AG20443 (cell line): ENCODE measurements at places on chromosomes 1 and 21.

- peak; percentile 96 for DNase-seq
These were observed 14.7 kb downstream of the MTHFR start for GRCh38 chr1:11790880-11791715.

DNA sequence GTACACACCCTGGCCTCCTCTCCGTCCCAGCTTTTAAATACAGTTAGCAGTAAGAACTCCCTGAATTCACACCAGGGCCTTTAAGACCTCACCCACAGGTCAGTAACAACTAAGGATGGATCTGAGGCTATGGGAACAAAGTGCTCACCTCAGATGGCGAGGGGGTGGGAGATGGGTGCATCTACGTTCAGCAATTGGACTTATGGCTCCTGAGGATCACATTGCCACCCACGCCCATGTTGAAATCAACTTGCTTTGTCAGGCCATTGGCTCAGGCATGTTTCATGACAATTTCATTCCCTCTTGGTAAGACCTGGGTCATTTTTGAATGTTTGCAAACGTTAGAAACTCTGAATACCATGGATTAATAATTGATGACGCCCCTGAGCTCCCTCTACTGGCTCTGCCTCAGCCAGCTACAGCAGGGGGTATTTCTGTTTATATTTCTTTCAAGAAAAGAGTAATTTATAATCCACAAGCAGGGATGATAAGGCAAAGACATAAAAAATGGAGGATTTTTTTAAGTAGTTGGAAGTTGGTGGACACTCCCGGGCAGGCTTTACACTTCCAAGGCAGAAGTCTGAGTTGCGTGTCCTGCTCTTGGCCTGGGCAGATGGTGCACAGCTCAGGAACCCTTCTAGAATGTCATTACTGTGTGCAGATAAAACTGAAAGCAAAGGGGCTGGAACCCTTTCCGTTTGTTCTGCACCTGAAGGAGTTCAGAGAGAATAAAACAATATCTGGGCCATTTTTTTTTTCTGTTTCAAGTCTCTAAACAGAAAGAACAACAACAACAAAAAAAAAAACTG, 13.7 kb upstream of the LBR start:
- no peak for DNase-seq

DNA sequence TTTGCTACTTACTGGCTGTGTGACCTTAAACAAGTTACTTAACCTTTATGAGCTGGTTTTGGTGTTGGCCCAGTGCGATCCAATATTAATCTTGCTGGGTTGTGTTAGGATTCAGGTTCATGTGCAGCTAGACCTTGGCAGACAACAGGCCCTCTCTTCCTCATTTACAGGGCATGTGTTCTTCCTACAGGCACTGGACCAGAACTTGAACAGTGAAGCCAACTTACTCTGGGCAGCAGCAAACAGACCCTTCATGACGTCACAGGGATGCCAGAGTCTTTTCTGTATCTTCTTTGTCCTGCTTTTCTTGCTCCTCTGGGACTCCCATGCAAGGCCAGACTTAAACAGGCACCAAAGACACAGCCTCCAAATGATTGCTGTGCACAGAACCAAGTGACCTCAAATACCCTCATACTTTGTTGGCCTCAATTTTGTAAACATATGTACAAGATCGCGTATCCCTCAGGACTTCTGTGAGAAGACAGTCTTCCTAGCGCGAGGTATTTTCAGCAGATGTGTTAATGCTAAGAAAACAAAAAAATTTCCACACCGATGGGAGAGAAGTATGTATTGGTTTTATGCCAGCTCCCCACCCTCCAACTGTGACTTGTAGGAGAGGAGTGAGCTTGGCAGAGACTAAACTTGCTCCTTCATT, 73.7 kb downstream of the URB2 start:
- DNase-seq: no peak

DNA sequence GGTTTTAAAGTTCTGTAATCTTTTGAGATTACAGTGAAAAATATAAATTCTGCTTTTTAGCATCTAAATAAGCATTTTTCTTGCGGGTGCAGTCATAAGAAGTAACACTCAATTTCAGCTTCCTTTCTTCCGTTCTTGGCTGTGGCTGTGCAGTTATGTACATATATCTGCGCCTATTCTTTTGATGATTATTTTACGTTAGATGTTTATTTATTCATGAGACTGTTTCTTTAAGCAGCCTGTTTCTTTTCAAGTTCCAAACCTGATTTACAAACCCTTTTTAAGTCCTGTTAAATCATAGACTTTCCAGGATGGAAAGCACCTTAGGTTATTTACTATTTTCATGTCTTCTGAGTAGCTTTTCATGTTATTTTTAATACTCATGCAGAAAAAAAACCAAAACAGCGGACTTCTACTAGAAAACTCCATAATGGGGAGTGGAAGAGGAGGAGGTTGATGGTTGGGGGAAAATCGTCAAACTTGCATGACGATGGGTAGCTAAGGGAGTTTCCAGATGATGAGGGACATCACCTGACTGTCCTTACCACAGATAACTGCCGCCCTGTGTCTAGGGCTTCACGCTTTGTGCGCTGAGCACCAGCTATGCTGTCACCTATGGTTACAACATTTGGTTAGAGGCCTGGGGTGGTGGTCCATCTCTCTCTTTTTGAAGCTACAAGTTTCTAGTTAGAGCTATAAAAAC, 2.6 kb downstream of the PRDM2 start:
- no peak for DNase-seq

DNA sequence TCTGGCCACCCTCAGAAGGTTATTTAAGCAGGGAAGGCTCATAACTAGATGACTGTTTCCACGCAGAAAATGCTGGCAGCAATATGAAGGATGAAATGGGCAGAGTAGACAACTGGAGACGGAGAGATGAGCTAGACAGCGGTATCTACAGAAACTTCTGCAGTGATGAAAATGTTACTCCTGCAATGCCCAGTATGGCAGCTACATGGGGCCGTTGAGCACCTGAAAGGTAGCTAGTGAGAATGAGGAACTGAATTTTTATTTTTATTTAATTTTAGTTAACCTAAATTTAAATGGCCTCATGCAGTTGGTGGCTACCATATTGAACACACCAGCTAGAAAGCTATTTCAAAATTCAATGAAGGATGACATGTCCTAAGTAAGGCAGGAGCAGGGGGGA, 27.3 kb downstream of the SIPA1L2 start:
- DNase-seq: no peak

GRCh38 chr1:65243491-65243890, 65.9 kb upstream of the DNAJC6 start:
- DNase-seq: no peak

- no peak for DNase-seq
These were observed 51.5 kb upstream of the VAMP3 start for GRCh38 chr1:7719468-7720094.

DNA sequence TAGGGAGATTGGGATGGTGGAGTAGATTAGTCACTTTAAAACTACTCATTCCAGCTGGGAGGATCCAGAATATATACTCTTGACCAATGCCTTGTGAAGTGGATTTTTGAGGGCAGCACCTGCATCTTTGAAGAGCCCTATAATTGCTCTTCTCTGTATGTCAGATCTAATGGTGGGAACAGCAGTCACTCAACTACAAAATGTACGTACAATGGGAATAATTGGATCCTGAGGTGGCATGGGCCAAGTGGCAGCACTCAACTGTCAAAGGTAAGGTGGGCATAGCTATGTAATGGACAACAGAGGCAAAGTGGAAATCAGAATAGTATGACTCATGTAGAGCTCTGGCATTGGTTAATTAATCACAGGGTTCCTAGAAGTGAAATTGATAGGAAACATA, 51.6 kb upstream of the KIAA0040 start:
- DNase-seq: no peak

- DNase-seq: peak; percentile 25
These were observed 54.2 kb downstream of the PBX1 start for GRCh38 chr1:164613176-164613575.

GRCh38 chr1:3462356-3463012, 8.0 kb downstream of the ARHGEF16 start:
- DNase-seq: no peak

- DNase-seq: peak; percentile 50
These were observed 152.2 kb downstream of the CLEC20A start for GRCh38 chr1:178344513-178345091.

DNA sequence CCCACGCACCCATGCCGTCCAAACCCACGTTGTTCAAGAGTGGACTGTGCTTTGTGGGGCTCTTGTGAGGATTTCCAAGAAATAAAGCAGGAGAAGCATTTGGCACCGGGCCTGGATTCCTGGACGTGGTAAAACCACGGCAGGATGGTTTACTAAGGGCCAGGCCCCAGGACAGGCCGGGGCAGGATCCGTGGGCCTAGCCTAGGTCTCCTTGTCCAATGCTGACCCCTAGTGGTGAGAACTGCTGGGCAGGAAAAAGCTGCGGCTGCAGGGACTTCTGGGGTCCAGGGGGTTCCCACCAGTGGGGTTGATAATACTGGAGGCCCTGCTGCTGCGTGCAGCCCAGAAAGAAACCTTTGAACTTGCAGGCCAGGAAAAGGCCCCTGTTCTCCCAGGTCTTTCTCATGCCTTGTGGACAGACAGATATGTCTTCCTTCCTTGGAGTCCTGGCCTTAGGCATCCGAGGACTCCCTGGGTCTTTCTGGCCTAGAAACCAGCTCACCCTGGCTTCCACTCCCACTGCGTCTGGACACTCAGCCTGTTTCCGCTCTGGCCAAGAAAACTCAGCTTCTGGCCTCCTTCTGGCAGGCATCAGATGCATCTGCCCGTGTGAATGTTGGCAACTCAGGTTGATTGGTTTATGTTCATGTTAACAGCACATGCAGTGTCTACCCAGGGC, 106.9 kb upstream of the TMEM51 start:
- DNase-seq: peak; percentile 94

GRCh38 chr1:65422241-65423203, 2.1 kb downstream of the LEPR start:
- DNase-seq: no peak

DNA sequence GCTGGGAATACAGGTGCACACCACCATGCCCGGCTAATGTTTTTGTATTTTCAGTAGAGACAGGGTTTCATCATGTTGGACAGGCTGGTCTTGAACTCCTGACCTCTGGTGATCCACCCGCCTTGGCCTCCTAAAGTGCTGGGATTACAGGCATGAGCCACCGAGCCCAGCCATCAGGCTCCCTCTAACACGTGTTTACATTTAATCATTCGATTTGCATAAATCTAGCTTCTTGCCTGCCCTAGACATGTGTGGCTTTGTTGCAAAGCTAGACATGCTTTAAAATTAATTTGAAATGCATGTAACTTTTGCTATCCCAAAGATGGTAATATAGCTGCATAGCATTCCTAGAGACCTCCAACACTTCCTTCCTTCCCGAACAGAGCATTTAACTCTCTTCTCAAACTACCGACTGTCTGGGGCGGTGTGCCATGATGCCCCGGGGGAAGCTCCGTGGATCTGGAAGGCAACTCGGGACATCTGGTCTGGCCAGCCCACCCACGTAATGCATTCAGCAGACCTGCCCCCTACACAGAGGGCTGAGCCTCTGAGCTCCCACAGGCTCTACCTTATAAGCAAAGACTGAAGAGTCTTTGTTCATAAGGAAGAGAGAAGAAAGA, 34.6 kb upstream of the NID1 start:
- peak; percentile 40 for DNase-seq

DNA sequence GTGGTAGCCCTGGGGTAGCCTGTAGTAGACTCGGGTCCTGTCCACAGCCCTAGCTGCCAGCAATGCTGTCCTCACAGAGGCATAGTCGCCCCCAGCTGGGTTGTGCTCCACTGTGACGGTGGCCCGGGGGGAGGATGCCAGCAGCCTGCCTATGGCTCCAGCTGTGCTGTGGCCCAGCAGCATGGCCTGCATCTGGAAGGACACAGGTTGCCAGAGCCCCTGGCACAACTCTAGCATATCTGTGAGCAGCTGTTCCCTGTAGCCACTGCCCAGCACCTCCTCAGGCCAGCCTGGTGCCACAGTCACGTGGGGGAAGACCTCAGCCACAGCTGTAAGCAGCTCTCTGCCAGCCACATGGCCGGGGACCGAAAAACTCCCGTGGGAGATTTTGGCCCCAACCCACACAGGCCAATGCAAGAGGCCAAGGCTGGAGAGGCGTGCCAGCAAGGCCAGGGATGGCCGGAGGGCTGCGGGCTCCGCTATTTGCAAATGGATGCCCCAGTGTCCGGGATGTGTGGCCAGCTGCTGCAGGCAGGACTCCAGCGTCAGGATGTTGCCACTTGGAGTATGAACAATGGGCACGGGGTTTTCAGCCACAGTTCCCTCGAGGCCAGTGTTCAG, 13.9 kb downstream of the FAM151A start:
- no peak for DNase-seq

GRCh38 chr1:201126832-201127754, at the start of gene ASCL5:
Gene ASCL5 (minus strand): TSS chr1:201127184. CDS start chr1:201115372, 11,812 bp downstream.
- peak; percentile 41 for DNase-seq

DNA sequence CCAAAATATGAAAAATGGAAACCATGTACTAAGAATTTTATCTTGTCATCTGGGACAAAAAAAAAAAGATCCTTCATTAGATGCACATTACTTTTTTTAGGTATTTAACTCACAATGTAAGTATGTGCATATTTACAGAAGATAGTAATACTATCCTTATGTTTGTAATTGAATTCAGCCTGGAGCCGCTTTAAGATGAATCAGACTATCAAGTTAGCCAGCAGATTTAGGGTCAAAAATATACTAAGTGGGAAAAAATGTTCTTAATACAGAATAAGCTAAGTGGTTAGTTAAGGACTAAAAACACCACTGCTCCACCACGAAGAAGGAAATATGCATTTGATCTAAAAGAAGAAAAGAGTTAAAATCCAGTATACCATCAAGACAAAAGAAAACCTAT, 49.1 kb downstream of the DSCAM start:
- DNase-seq: no peak

GRCh38 chr1:220003610-220004299, 42.5 kb downstream of the EPRS1 start:
- no peak for DNase-seq

DNA sequence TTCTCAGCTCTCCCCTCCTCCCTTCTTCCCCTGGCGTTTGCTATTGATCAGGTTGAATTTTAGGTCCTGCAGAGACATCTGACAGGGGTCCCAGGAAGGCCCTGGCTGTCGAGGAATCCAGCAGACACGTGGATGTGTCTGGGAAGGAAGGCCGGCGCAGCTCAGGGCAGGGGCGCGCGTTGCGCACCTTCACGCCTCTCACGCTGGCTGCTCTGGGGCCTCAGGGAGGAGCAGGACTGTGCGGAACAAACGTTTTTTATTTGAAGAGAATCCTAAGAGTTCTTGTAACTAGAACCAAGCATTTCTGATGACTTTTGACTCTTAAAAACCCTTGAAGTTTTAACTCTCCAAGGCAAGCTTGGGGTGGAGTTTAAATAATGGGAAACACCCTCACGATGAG, 54.2 kb downstream of the SLC37A1 start:
- no peak for DNase-seq

- no peak for DNase-seq
These were observed 11.9 kb upstream of the CCN1 start for GRCh38 chr1:85568660-85569059.
